ENCODE measurements at places on chromosomes 3 and 15.

DNA sequence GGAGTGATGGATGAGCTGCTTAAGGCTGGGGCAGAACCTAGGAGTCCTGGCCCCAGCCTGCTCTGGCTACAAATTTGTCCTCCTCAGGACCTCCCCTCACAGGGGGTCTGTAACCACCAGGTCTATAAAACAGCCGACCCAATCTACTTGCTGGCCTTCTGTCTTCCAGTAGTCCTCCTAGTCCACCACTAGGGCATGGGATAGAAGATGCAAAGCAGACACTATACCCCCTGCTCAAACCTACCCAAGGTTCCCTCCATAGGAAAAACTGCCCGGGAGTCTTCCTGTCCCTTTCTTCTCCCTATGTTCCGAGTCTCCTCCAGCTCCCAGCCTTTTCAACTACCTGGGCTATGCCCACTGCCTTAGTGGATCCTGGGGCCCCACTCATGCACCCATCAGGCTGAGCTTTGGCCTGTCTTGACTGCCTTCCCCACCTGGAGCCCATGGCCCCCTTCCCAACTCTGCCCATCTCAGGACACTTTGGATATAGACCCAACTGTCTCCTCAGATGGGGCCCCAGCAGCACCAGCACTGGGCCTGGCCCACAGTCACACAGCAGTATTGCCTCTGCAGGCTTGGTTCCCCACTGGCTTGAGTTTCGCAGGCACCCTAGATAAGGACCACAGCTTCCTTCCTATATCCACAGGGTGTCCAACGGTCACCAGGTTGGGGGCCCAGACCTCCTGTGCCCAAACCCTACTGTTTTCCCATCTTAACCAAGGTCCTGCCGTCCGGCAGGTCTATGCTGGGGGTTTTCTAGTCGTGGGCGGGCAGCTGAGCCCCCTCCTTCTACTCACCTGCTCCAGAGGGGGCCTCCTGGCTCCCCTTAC is 1.1 kb downstream of the HYAL3 start:
- no peak for DNase-seq

DNA sequence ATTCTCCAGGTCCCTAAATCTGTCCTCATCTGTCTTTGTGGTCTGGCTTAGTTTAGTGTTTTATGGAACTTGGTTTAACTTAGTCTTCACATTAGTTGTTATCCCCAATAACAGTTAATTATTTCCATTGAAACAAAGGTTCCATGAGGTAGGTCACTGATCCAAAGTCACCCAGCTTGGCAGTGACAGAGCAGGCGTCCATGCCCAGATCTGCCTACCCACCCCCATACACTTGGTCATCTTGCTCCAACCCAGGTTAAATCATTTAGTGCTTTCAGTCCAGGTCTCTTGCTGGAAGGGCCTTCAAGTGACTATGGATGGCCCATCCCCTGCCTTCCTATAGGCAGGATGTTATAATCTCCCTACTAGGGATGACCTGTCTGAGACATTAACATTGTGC is 127.4 kb downstream of the MYRIP start:
- no peak for DNase-seq

GRCh38 chr3:37107846-37108245 is 66.5 kb downstream of the LRRFIP2 start:
- no peak for DNase-seq

GRCh38 chr3:123315271-123315595 is 113.5 kb downstream of the SEC22A start:
- no peak for DNase-seq

Data from A673 (cell line).